ENCODE measurements at places on chromosomes 12 and 14. TPM values are rescaled to one million over a fixed set of nuclear protein-coding genes. Genes with fewer than 3 reads are reported as not detected.
A peak's percentile ranks its signal among the peaks of the same experiment; 100 is the strongest.

Gene GNPNAT1
- total RNA-seq: 43.5 TPM

Gene CLEC2D
- 7.1 TPM for total RNA-seq

Gene TEAD4
- 96.8 TPM for total RNA-seq

Gene RPL10L
- not detected for total RNA-seq

Gene NID2
- total RNA-seq: 5.4 TPM

Gene TOMM20L
- total RNA-seq: not detected

Gene ERP27
- not detected for total RNA-seq

Gene EIF4B
- total RNA-seq: 860 TPM

Gene IGF1
- not detected for total RNA-seq

- peaks cover 70% of the 10 kb centered on the region for H3K36me3 ChIP-seq
- no peak overlapping the region for H3K27ac ChIP-seq
- no peak overlapping the region for H3K4me3 ChIP-seq
- DNase-seq: no peak
- H3K27me3 ChIP-seq: no peaks in the 10 kb centered on the region
- no peaks in the 10 kb centered on the region for H3K4me1 ChIP-seq
Measured at GRCh38 chr12:123741937-123742572, 20.0 kb upstream of the DNAH10 start.

DNA sequence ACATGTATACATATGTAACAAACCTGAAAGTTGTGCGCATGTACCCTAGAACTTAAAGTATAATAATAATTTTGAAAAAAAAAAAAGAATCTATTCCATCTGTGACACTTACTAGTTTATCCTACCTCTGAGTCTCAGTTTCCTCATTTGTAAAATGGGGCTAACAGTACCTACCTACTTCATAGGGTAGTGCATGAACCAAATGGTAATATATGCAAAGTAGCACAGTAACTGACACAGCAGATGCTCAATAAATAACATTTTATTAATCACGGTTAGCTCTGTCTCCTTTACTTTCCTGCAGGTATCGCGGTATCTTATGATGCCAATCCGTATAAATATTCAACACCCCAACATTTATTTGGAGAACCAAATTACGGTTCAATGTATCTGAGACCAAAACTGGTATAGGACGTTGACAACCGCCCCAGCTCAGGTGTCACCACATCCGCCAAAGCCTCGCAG lies 703 bp downstream of the TMED10 start:
- H3K27ac ChIP-seq: peak overlapping the region; percentile 89
- H3K4me3 ChIP-seq: peak overlapping the region; percentile 89
- H3K36me3 ChIP-seq: no peaks in the 10 kb centered on the region

- no peak for DNase-seq
- H3K27me3 ChIP-seq: no peaks in the 10 kb centered on the region
- peaks cover 7% of the 10 kb centered on the region for H3K4me1 ChIP-seq
Measured at GRCh38 chr12:52827499-52828090, 6.5 kb downstream of the KRT79 start.

DNA sequence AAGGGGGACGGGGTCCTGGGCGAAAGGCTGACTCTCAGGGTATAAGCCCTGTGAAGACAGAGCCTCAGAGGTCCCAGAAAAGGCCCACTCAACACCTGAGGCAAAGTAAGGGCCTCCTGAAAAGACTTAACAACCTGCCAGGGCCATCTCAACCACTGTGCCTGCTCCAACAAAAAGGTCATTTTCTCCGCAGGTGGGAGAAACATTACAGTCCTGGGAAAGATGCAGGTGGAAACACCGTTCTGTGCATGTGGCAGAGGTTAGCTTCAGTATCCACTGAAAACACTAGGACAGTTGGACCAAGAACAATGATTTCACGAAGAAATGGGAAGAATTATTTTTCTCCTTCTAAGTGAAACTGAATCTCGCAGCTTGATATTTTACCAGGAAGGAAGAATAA lies 50.9 kb downstream of the CCDC88C start:
- no peak for DNase-seq
- H3K4me3 ChIP-seq: no peak overlapping the region
- peak overlapping the region; percentile 89 for H3K27ac ChIP-seq
- peaks cover 67% of the 10 kb centered on the region for H3K4me1 ChIP-seq
- no peaks in the 10 kb centered on the region for H3K36me3 ChIP-seq
- no peaks in the 10 kb centered on the region for H3K27me3 ChIP-seq

- H3K4me3 ChIP-seq: no peak overlapping the region
- no peaks in the 10 kb centered on the region for H3K27me3 ChIP-seq
- H3K36me3 ChIP-seq: peaks cover 72% of the 10 kb centered on the region
- no peaks in the 10 kb centered on the region for H3K4me1 ChIP-seq
- no peak for DNase-seq
Measured at GRCh38 chr14:92143309-92143708, 21.5 kb downstream of the CPSF2 start.

DNA sequence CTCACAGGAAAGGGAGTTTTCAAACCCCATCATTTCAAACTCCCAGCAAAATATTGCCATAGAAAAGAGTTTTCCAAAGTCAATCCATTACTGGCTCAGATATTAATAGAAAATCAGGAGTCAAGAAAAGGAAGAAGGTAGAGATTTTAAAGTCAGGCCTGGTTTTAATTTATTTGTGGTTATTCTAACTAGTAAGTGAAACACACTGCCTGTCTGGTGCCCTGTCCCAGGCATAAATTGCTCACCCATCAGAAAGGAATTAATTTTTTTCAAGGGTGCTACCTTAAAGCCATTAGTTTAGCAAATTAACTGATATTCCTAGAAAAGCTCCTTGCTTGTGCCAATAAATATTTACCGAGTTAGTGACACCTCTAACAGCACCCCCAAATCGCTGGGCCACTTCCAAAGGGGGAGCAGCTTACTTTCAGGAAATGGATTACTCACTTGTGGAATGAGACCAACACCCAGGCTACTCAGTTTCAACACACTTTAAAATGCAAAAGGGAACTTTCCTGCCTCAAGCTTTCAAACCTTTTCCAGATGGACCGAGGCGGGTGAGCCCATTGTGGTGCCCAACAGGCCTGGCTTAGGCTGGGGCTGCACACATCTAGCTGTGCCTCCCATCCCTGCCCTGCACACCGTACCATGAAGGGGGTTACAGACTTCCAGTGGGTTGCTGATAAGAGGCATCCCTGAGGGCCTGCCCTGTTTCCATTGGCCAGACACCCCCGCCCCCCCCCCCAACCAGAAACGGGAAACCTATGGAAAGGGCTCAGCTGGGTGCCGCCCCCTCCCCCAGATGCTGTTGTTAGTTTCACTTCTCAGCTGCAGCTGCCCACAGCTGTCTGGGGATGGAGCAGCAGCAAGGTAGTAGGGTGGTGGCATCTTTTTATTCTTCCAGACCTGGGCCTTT lies 117.2 kb downstream of the SAMD4A start:
- H3K4me3 ChIP-seq: peak overlapping the region; percentile 50
- H3K27me3 ChIP-seq: no peaks in the 10 kb centered on the region
- peaks cover 36% of the 10 kb centered on the region for H3K4me1 ChIP-seq

- no peak overlapping the region for H3K4me3 ChIP-seq
- H3K27ac ChIP-seq: peak overlapping the region; percentile 18
- no peak for DNase-seq
Measured at GRCh38 chr14:97023871-97024270, 226.7 kb downstream of the VRK1 start.

- DNase-seq: peak; percentile 32
- peaks cover 18% of the 10 kb centered on the region for H3K27me3 ChIP-seq
- no peaks in the 10 kb centered on the region for H3K36me3 ChIP-seq
- peaks cover 16% of the 10 kb centered on the region for H3K4me1 ChIP-seq
- H3K27ac ChIP-seq: no peak overlapping the region
- H3K4me3 ChIP-seq: no peak overlapping the region
Measured at GRCh38 chr12:113762155-113762881, 203.8 kb downstream of the RBM19 start.

GRCh38 chr12:109191621-109192250 lies 75.3 kb downstream of the ACACB start:
- H3K27me3 ChIP-seq: no peaks in the 10 kb centered on the region
- no peak for DNase-seq
- H3K27ac ChIP-seq: no peak overlapping the region
- peaks cover 14% of the 10 kb centered on the region for H3K36me3 ChIP-seq
- H3K4me1 ChIP-seq: no peaks in the 10 kb centered on the region

DNA sequence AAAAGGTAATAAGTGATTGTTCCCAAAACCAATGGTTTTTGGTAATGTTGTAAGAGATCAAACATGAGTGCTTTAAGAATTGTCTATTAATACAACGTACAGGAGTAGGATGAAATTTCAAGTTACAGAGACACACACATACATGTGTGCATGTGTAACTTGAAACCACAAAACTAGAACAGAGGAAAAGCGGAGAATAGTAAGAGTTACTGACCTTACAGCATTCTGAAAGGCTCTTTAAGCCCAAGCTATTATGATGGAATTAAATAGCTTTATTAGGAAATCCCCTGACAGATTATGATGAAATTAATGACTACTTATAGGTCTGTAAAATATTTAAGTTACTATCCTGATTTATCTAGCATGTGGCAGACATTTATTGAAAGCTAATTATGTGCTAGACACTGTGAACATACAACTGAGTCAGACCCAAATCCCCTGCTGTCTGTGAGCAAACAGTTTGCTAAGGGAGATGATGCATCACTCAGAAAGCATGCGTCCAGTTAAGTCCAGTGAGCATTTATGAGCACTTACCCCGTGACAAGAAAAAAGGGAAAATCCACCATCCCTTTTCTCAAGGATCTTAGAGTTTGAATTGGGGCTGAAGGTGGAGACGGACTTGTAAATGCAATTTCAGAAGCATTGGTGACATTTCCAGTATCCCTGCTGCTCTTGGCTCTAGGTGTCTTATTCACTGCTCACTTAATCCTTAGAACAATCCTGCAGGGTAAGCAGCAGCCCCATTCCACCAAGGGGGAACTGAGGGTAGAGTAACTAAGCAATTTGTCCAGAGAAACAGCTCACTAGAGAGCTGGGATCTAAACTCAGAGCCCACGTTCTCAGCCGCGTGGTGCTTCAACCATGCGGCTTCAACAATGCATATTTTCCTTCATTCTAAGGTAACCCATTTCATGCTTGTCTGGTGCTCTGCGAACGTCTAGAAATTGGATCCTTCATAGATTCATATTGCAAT lies 117.4 kb downstream of the EML1 start:
- no peaks in the 10 kb centered on the region for H3K27me3 ChIP-seq
- DNase-seq: no peak
- H3K36me3 ChIP-seq: no peaks in the 10 kb centered on the region
- no peak overlapping the region for H3K4me3 ChIP-seq
- no peak overlapping the region for H3K27ac ChIP-seq

DNA sequence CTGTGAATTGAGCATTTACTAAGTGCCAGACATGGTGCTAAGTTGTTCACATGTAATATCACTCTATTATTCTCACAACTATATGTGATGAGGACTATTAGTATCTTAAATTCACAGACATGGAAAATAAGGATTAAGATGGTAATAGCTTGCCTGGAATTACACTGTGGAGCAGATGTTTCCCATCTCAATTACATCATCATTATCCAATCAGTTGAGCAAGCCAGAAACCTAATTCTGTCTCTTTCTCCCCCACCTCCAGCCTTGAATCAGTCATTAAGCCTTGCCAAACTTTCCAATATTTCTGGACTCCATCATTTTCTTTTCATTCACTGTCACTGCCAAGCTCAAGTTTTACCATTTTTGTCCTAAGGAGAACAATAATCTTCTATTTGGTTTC lies 287.8 kb upstream of the KITLG start:
- H3K27me3 ChIP-seq: no peaks in the 10 kb centered on the region
- no peak overlapping the region for H3K4me3 ChIP-seq
- peaks cover 19% of the 10 kb centered on the region for H3K4me1 ChIP-seq
- H3K36me3 ChIP-seq: no peaks in the 10 kb centered on the region
- no peak overlapping the region for H3K27ac ChIP-seq

DNA sequence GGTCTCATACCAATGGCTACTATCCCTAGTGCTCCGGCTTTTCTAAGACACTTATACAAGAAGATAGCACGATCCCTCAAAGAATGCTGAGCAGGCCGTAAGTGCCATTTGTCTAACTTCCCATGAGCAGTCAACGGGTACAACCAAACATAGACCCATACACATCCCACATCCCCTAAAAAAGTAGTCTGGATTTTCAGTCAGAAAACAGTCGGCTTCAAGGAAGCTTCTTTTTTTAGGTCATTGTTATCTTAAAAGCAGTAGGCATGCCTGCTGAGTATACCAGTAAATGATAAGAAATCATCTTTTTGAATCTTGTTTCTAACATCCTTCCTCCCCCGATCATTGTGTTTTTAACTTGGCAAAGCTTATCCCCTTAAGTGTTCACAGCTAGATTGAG lies 19.8 kb downstream of the OSBPL8 start:
- H3K4me1 ChIP-seq: peaks cover 31% of the 10 kb centered on the region
- DNase-seq: no peak
- H3K36me3 ChIP-seq: peaks cover 13% of the 10 kb centered on the region
- no peaks in the 10 kb centered on the region for H3K27me3 ChIP-seq
- H3K27ac ChIP-seq: peak overlapping the region; percentile 69
- H3K4me3 ChIP-seq: no peak overlapping the region

GRCh38 chr12:20398686-20399085 lies 30.3 kb downstream of the PDE3A start:
- no peaks in the 10 kb centered on the region for H3K36me3 ChIP-seq
- no peak overlapping the region for H3K4me3 ChIP-seq
- no peak overlapping the region for H3K27ac ChIP-seq
- no peaks in the 10 kb centered on the region for H3K27me3 ChIP-seq
- no peak for DNase-seq

DNA sequence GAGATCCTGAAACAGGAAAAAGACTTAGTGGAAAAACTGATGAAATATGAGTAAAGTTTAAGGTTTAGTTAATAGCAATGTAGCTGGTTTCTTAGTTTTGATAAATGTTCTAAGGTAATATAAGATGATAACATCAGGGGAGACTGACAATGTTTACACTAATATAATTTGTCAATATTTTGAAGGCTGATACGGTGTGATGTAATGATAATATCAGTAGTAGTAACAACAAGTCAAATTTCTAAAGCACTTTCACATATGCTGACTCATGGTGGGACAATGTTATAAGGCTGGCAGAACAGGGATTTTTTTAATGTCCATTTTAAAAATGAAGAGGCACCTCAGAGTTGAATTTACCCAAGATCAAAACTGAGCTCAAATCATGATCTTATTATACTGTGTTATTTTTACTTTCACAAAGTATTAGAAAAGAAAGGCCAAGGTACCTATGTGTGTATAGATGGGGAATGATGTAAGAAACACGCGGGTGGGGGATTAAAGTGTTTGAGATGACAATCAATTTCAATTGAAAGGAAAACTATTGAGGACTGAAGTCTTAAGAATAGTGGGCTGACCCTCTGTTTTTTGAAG lies 2.4 kb upstream of the FLRT2 start:
- H3K27ac ChIP-seq: no peak overlapping the region
- DNase-seq: no peak

DNA sequence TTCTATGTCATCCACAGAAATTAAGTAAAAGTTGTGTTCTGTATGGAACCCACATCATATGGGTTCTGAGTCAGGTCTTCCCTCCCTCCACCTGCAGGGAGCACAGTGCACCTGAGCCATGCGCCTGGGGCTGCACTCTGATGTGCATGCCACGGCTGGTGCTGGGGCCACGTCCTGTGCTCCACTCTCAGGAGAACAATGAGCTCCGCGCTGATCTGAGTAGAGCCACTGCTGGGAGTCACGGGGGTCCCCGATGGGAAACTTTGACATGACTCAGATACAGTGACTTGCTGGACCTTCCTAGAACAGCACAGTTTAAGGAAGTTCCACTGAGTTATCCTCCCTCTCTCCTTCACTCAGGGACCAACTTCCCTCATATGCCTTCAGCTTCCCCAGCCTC lies 683.4 kb downstream of the TMEM121 start:
- H3K36me3 ChIP-seq: peaks cover 90% of the 10 kb centered on the region
- no peak for DNase-seq
- H3K4me3 ChIP-seq: no peak overlapping the region
- no peaks in the 10 kb centered on the region for H3K4me1 ChIP-seq
- H3K27me3 ChIP-seq: peaks cover 18% of the 10 kb centered on the region
- H3K27ac ChIP-seq: no peak overlapping the region

GRCh38 chr14:20706657-20707355 lies 18.2 kb downstream of the ANG start:
- peaks cover 5% of the 10 kb centered on the region for H3K4me1 ChIP-seq
- no peak overlapping the region for H3K4me3 ChIP-seq
- no peak overlapping the region for H3K27ac ChIP-seq
- no peaks in the 10 kb centered on the region for H3K36me3 ChIP-seq
- no peaks in the 10 kb centered on the region for H3K27me3 ChIP-seq

Measured in WTC11 (cell line).